ENCODE measurements at places on chromosomes 11 and 22.

- DNase-seq = no peak
Measured at GRCh38 chr11:33515347-33515746, 185.3 kb downstream of the C11orf91 start.

DNA sequence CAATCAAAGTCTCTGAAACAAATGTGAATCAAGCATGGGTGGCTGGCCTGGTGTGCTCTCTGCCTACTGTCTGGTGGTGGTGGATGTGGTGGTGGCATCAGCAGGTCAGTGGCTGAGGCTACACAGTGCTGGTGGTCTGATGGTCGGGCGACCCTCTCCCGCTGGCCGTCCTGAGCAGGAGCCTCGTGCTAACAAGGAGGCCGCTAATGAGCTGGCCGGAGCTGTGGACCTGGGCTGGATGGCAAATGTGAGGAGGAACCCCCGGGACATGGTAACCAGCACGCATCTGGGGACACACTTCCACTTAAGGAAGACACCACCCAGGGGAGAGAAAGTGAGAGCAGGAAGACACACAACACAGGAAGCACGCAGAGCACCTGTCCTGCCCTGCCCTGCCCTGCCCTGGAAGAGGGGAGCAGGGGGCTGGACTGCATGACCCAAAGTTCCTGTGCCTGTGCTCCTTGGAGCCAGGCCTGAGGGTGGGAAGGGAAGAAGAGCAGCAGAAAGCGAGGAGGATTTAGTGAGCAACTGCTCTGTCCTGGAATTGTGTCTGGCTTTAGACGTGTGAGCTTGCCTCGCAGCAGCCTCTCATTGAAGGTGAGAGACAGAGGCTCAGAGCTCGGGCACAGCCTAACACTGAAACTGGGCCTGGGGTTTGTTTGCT lies 23.7 kb downstream of the SLC37A2 start:
- DNase-seq = no peak

DNA sequence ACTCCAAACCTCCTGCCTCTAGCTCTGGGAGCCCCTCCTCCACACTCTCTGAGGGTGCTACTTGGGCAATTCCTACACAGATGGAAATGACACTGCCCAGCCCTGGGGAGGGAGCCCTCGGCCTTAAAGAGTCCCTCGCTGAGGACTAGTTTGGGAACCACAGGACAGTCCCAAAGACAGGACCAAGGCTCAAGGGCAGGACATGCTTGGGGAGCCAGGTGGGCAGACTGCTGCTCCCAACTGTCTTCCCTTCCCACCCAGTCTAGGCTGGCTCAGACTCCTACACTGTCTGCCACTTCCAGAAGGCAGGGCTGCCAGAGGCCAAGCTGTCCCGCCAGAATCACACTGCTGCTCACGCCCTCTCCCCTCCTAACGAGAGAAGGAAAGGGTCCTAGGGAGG lies 9.8 kb downstream of the ARRB1 start:
- no peak for DNase-seq

DNA sequence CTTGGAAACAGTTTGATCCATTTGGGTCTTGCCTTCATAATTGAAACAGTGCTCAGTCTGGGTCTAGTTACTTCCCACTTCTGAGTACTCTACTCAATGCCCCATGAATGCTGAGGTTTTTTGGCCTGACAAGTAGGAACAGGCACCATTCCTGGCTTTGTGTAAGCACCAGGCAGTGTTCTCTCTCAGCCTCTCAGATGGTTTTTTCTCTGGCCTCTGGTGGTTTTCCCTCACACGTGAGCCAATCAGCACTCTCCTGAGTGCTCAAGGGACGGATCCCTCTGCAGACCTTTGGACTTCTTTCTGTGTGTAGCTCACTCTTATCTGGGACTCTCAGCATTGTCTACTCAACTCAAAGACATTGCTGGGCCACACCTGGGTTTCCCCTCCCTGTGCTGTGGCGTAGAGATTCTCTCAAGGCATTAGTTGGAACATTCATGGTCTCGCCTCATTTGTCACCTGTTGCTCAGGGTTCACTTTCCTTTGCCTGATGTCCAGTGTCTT lies 21.3 kb downstream of the SIK2 start:
- no peak for DNase-seq

All from CD4-positive, alpha-beta T cell treated with Interleukin-17A for 4 hours (primary cell).